Stimulated activated CD4-positive, alpha-beta T cell treated with anti-CD3 and anti-CD28 coated beads, TNF-alpha, amount 100 ng/mL, for 4 hours (primary cell): ENCODE measurements at places on chromosomes 6 and 20.
A peak's percentile ranks its signal among the peaks of the same experiment; 100 is the strongest.

DNA sequence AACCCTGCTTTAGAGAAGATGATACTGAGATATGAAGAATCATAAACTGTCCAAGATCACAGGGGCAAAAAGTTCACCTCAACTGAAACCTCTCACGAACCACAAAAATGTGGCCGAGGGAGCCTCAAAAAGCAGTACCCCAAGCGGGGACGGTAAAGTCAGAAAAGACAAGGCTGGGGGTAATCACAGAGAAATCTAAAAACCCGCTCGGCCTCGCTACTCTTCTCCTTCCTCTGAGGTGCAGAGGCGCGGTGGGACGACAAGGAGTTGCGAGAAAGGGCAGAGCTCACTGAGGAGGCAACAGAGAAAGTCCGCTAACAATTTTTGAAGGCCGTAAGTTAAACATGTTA lies 356 bp upstream of the IRAK1BP1 start:
- no peak for DNase-seq

DNA sequence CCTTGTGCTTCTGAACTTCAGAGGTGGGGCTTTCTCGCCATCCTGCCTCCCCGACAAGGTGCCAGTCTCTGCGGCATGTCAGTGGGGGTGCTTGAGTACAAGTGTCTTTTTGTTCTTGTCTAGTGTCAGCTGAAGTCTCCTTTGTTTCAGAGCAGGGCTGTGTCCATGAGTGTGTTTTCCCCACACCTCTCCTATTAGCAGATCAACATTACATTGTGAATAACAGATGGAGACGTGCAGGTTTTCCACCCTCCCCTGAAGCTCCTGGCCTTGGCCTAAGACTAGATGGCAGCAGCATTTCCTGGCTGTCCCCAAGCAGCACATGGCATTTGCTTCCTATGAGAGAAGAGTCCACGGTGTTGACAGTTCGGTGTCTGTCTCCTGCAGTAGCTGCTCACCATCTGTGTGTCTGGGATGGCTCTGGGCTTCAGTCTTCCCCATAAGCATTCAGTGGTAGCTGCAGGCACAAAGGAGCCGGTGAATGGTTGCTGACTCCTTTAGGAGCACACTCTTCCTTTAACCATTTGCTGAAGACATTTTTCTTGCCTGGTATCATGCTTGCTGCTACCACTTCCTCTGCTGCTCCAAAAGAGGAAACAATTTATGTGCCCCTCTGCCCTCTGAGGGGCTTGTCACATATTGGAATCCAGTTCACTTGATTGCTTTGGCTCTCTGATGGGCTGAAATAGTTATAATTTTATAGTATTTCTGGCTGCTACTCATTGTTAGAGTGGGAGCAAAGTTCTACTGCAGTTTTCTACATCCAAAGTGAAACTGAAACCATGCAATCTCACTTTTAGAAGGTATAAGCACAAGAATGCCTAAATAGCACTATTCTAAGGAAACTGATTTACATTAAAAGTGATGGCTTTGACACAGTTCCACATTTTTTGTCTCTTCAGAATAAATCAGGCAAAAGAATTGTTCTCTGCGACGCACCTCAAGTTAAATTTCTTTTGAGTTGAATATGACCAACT lies 913.0 kb downstream of the C6orf118 start:
- DNase-seq, result no peak

DNA sequence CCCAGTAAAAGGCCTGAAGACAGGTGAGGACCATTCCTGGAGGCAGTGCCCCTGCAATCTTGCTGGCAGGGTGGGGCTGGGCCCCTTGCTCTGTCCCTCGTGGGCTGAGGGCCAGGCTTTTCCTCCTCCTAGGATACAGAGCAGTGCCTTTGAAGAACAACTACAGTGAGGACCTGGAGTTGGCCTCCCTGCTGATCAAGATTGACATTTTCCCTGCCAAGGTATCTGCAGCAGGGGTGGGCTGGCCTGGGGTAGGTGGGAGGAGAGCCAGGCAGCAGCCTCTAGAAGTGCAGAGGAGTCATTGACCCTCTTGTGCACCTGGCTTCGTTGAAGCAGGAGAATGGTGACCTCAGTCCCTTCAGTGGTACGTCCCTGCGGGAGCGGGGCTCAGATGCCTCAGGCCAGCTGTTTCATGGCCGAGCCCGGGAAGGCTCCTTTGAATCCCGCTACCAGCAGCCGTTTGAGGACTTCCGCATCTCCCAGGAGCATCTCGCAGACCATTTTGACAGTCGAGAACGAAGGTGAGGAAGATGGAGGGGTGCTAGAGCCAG lies 36.5 kb downstream of the PLCG1 start:
- DNase-seq, result no peak

GRCh38 chr6:7833751-7834070 lies 76.9 kb downstream of the TXNDC5 start:
- DNase-seq, result no peak

DNA sequence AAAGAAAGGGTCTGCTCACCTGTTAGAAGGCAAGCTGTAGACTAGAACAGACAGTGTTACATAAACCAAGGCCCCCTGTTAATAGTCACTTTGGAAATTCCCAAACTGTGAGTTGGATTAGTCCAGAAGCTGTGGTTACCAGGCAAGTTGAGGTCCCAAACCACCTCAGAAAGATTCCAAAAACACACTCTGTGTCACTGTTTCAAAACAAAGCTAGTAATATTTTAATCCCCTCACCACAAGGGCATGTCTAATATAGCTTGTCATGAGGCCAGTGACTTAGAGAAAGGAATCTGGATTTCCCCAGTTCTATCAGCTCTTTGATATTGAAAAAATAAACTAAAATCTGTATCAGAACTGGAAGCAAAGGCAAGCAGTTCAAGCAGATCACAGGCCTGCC lies 244.6 kb downstream of the HAO1 start:
- DNase-seq, result no peak

DNA sequence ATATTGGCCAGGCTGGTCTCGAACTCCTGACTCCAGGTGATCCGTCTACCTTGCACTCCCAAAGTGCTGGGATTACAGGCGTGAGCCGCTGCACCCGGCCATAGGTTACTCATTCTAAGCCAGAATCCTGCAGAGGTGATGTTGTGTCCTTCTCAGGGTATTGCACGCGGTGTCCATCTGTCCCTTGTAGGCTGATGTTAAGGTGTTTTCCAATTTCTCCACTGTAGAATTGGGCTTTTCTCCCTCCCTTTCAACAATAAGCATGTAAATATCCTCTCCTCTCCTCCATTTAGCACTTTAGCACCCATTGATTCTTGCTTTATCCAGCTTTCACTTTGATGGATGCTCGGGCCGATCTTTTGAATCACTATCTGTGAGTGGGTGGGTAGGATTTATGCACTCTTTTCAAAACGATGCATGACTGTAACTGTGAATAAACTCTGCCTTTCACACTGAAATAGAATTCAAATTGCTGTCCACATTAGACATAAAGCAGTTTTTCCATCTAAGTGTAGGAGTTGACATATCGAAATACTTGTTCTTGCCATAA lies 52.6 kb downstream of the ZBTB2 start:
- DNase-seq, result no peak

GRCh38 chr6:163837691-163838431 lies 423.3 kb downstream of the QKI start:
- no peak for DNase-seq

GRCh38 chr20:54623991-54624569 lies 148.7 kb downstream of the DOK5 start:
- no peak for DNase-seq

GRCh38 chr6:170006071-170006899 lies 254.9 kb downstream of the ERMARD start:
- no peak for DNase-seq

GRCh38 chr20:31476643-31477215 lies 1.6 kb downstream of the REM1 start:
- no peak for DNase-seq

DNA sequence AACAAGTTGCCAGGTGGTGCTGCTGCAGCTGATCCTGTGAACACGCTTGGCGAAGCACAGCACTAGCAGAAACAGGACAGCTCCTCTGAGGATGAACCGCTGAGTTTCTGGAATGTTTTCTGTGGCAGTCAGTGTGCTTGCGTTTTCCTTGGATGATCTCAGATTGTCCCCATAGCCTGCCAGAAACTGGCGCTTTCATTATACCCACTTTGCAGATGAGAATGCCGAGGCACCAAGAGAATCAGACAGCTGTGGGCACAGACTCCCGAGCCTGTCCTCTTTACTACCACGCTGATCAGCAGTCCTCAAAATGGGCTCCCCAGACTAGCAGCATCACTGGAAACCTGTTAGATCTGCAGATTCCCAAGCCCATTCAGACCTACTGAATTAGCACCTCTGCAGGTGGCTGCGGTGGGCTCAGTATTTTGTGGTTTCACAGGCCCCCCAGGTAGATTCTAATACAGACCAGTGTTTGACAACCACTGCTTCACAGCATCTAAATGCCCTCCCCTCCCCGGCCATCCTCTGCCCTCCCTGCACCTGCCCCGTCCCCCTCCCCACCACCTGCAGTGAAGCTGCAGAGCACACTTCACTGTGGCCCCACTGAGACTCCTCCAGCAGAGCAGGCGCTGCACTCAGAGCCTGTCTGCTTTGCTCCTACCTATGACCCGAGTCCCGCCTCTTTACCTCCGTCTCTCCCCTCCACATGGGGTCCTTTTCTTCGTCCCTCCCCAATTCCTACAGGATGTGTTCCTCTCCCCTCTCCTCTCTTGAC lies 29.6 kb downstream of the SPATA2 start:
- DNase-seq, result no peak

DNA sequence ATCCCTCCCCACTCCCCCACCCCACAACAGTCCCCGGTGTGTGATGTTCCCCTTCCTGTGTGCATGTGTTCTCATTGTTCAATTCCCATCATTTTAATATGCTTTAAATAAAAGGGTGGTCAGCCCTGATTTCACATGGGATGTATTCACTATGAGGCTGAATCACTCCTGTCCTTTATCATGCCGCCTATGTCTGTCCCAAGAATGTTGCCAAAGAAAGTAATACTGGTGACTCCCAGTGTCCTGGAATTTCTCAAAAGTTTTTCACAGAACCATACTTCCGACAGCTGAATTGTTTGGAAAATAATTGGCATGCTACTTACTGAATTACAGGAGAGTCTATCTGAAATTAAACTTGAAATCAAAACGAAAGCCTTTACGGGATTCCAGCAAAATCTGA lies 217.7 kb downstream of the HAO1 start:
- DNase-seq, result no peak

- no peak for DNase-seq
Observed at GRCh38 chr6:117506180-117506835, 23.8 kb downstream of the DCBLD1 start.

DNA sequence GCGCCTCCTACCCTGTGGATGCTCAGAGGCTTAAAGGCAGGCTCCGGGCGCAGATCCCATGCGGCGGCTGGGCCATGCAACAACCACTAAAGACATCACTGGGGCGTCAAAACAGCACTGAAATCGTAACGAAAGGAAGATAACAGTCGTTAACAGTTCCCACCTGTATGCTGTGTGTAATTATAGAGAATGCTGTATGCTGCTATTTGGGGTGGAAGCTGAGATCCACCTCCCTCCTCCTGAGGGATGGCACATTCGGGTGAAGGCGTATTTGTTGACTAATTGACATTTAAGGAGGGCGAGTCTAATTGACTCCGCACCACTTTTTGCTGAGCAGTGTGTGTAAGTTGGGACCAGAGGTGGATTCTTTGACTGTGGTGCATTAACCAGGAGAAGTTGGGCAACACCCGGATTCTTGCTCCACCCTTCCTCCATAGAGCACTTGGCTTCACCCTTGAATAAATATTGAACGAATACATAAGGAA lies 687 bp downstream of the SLC35A1 start:
- no peak for DNase-seq

DNA sequence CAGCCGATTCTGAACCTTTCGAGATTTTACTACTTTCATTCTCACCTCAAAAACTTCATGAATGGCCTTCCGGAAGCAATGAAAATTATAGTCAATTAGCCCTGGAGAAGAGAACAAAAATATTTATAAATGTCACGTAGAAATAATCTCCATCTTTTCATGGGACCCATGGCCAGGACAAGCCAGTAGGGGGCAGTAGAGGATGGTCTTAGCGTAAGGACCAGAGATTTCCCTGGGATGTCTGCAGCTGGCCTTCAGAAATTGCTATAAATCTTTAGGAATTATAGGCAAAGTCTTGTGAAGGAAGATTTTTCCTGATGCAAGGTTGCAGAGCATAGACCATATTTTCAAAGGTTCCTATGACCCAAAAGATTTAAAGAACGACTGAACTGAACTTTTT lies 15.6 kb upstream of the UBE2J1 start:
- DNase-seq, result peak; percentile 26

GRCh38 chr6:138197570-138197969 lies 20.7 kb downstream of the PBOV1 start:
- DNase-seq, result no peak

DNA sequence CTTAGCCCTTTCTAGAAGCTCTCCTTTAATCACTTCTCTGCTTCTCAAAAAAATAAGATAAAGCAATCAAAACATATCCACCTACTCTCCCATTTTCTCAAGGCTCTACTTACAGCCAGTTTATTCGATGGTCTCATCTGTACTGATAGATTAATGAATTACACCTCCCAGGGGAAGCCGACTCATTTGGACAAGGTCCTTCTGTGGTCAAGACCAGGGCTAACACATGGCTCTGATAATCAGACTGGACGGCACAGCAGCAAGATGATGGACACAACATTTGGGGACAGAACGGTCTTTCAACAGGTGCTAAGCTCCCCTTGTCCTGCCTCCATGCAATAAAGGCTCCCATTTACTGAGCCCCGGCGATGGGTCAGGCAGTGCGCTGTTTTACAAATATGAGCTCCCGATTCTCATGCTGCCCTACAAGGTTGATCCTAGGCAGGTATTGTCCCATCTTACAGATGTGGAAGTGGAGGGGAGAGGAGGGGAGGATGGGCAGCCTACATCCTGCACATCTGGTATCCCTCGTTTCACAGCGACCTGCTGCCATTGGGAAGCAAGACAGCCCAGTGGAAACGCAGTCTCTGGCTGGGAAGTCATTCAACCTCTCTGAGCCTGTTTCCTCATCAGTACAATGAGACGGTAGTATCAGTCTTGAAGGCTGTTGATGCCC lies 15.7 kb downstream of the CPNE5 start:
- no peak for DNase-seq

DNA sequence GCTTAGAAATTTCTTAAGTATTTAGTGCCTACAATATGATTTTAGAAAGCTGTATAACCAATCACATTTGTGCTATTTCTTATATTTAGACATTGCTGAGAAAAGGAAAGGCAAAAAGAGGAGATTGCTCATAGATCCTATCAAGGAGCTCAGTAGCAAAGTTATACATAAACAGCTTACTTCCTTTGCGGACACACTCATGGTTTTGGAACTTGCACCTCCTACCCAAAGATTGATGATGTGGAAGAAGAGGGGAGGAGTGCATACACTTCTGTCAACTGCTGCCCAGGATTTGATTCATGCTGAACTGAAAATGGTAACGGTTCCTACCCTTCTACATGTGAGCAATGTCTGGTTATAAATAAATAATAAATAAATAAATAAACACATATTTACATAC lies 16.7 kb downstream of the RAD21L1 start:
- DNase-seq, result no peak
